HCEC 1CT (cell line): ENCODE measurements at places on chromosomes 2 and 18.

DNA sequence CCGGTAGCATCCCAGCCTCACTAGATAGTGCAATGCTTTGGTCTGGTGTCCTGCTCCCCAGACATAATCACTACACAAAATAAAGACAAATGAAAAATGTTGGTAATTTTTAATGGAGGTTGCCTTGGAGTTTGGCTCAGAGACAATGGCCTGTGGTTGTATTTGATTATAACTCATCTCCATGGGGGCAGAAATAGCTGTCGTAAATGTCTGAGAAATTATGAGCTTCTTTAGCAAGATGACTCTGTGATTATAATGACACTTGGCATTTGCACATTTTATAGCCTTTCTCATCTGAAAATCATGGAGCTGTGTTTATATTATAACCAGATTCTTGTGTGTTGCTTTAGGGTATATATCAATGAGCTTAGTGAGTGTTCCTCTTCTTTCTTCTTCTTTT, 1779.7 kb upstream of the CELF4 start:
- DNase-seq: peak; percentile 15

DNA sequence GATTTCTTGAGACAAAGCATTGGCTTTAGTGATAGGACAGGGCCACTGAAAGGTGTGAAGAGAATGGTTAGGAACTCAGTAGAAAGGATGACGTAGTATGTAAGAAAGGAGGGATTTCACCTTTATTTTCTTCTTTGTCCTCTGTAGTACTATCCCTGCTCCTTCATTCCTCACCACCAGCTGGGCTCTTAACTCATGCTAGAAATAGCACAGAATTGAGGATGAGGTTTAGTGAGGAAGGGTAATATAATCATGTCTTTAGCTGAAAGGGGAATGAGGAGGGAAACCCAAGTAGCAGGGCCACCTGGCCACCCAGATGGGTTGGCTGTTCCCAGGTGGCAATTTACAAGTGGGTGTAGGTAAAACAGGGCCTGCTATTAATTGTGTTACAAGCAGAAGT, 15.2 kb downstream of the ACVR2A start:
- no peak for DNase-seq

DNA sequence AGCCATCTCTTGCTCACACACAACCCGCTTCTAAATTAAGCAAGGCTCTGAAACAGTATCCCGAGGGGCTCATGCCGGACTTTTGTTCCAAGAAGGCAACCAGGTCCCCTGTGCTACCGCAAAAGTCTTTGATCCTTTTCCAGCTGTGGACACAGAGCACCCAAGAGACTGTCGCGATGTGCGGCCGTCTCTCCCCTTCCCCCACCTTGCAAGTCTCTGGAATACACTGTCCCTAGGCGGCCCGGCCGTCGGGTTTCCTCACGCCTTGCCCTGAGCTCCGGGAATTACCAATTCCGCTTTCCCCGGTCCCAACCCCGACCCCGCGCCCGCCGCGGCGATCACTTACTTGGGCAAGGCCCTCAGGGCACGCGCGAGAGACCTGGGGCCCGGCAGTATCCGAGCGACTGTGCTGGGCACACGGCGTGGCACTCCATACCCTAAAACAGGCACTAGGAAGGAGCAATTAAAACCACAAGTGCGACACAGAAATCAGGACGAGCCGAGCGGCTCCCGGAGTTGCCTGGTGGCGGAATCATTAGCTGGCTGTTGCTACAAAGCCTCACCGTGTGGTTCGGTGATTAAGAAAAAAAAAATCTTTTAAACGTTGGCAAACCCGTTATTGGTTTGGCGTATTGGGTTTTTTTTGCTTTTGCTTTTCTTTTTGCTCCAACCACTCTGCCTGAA, 2.2 kb upstream of the DLX1 start:
- DNase-seq: no peak

GRCh38 chr2:132479155-132479554, 62.5 kb downstream of the GPR39 start:
- DNase-seq: no peak

DNA sequence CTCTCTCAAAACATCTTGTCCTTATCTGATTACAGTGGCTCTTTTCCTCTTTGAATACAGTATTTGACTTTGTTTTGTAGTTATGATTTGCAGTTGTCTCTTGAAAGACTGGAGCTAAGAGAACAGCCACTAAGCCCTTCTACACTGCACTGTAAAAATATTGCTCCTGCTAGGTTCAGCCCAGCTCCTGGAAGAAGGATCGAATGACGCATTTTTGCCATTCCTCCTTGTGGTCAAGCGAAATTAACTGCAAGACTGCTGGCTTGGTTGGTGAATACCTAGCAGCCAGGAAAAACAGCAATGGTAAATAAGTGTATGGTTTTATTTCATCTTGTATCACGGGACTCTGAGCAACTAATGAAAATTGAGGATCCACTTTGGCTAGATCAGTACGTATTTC, 407.8 kb upstream of the CDH2 start:
- peak; percentile 72 for DNase-seq

- no peak for DNase-seq
These were observed 253.3 kb upstream of the STON1 start for GRCh38 chr2:48276626-48277025.

GRCh38 chr2:234448506-234449184, 48.2 kb downstream of the ARL4C start:
- no peak for DNase-seq

DNA sequence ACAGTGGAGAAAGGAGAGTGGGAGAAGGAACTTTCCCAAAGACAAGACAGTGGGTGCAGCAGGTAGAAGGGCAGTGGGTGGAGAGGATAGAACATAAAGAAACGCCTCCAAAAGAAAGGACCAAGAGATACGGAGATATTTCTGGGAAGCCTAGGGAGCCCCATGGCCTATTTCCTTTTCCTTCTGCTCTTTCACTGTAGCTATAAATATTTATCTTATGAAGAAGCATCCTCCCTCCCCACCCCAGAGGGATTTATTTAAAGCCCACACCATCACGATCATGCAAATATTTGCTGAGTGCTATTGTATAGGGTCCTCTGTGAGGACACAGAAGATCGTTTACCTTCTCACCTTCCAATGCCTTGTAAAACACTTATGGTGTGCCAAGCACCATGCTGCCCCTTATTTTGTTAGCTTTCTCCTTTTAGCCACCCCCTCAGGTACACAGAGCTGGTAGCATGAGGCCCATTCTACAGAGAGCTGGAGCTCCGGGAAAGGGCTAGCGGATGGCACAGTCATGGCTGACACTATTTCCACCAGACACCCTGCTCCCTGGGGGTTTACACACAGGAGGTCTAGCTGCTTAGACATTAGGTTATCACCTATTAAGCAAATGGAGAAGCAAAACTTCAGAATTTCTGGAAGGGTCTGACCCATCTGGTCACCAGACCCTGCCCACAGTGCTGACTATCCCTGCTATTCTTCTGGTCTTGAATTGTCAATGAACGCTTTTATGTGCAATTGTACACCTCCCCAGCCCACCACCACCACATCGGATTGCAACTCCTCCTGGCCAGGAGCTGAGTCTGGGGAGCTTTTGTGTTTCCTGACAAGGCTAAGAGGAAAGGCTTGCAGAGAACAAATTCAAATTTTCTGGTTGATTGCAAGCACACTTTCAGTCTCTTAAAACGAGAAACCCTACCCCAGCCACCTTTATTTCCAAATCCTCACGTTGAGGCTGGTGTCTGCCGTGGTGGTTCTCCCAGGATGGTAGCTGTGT, 91.8 kb upstream of the KLF7 start:
- no peak for DNase-seq

- DNase-seq: no peak
These were observed 135.5 kb downstream of the NAPG start for GRCh38 chr18:10661317-10661716.

GRCh38 chr2:121121661-121122060, 163.3 kb downstream of the TFCP2L1 start:
- DNase-seq: no peak

DNA sequence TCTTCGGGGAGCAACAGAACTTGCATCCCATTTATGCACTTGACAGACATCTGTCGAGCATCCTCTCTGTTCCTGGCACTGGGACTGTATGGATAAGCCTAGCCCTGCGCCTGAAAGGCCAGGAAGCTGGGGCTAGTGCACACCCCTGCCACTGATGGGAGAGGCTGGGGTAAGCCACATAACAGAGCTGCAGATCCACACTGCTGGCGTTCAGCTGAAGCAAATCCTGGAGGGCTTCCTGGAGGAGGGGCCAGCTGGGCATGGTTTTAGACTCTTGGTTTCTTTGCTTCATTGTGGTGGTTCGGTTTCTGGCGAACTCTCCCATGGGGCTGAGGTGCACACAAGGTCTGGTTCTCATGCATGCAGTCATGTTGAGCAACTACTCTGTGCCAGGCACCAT, 45.5 kb upstream of the FOSL2 start:
- no peak for DNase-seq

GRCh38 chr2:223545830-223546229, 56.3 kb downstream of the SCG2 start:
- DNase-seq: peak; percentile 17

DNA sequence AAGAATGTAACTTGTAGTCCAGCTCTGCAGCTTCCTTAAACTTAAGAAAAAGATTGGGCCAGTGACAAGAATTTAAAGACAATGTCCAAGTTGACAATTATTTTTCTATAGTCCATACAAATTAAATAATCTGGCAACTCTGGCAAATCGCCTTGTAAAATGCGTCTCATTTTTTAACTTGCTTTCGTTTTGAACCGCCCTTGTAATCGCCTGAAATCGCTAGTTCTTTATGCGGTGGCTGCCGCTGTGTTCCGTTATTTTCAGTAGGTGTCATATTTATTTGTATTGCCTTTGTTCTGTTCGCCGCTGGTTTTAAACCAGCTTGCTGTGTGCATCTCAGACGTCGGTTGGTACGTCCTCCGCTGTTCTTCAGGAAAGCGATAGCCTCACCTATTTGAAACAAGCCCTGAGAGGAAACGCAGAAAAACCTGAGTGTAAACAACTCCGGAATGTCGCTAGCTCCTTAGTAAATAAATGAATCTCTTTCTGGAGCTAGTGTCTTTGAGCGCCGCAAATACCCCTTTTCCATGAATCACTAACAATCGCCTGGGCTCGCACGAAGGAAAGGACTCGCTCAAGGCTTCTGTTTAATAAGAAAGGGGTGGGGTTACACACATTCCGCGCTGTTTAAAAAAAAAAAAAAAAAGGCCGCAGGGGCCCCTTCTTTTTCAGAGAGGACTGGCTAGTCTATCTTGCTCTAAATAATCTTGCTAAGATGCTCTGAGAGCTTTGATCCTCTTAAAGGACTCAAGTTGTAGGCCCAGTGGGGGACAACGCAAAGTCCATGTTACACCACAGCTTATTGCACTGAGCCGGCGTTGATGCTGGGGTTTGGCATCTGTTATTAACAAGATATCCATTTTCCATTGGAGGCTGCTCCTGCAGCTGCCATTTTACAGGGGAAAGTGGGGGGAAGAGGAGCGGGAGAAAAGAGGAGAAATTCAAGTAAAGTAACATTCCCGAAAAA, 3.0 kb downstream of the HOXD8 start:
- peak; percentile 40 for DNase-seq

- no peak for DNase-seq
These were observed 550 bp downstream of the RAB1A start for GRCh38 chr2:65129286-65129825.

DNA sequence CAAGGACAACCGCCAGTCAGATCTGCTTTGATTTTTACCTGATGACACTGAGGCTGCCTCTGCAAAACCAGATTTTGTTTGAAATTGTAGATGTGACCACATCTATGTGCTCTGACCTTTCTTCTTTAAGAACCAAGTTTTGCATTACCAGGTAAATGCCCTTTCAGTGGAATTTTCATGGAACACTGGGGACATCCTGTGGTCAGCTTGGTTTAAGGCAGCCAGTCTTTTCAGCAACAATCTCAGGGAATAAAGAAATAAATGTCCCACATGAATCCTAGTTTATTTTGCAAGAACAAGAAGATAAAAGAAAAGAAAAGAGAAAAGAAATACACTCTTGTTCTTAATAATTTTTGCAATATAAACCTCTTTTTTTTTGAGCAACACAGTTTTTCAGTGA, 90.6 kb downstream of the POU3F3 start:
- no peak for DNase-seq

- no peak for DNase-seq
These were observed 11.1 kb downstream of the CLEC4F start for GRCh38 chr2:70808983-70809958.
